Mesenteric fat pad (tissue), 1 donor: ENCODE measurements at places on chromosomes 4 and X. TPM values are rescaled to one million over a fixed set of nuclear protein-coding genes. Genes with fewer than 3 reads are reported as not detected.

DNA sequence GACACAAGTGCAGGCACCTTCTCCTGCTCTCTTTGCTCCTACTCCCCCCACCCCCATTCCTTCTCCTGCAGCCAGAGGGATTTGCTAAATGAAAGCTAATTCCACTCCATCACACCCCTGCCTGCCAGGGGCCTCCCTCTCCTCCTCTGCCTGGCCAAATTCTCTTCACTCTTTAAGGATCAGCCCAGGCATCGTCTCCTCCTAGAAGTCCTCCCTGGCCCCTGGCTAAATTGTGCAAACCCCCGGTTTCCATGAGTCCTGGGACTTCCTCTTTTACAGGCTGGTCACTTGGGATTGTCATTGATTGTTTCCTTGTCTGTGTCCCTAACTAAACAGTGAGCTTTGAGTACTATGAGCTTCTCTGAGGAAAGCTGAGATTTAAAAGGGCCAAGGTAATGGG lies 8.7 kb upstream of the ABLIM2 start:
- DNase-seq = no peak

Gene MAP7D2
- total RNA-seq = 0.29 TPM

- no peak for DNase-seq
Observed at GRCh38 chr4:107115185-107115847, 79.2 kb upstream of the DKK2 start.

DNA sequence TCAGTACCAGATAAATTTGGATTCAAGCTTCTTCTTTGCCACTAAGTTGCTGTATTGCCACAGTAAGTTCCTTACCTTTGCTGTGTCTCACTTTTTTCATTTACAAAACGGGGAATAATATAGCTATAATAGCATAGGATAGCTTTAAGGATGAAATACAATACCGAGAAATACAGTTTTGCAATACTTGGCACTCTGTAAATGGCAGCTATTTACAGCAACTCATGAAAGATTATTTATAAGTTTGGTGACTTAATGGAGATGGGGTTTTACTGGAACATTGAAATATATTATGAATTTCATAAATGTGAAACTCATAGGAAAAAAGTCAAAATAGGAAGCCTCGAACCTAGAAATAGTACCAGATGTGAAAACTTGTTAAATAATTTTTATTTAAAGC lies 27.6 kb downstream of the ANXA10 start:
- no peak for DNase-seq

GRCh38 chrX:96407501-96407900 lies 277.1 kb upstream of the DIAPH2 start:
- DNase-seq = no peak
